Fibroblast of the aortic adventitia (primary cell): ENCODE measurements at places on chromosomes 6 and 20.

DNA sequence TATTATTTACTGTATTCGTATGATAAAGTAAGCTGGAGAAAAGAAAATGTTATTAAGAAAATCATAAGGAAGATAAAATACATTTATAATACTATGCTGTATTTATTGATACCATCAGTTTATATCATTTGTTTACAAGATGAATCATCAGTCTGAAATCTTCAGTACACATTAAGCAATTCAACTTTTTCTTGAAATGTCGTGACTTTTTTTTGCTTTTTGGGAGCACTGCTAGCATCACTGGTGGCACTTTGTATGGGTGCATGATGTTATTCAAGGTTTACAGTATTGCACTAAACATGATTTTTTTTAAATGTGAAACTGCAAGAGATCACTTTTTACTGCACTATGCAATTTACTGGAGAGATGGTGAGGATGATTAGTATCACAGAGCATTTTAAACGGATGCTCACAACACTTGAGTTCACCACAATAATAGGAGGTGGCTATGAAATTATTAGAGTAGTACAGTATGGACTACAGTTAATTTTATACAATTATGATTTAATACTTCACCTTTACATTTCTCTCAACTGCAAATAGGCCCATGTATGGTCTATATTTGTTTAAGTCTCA is 85.9 kb downstream of the SNAP25 start:
- DNase-seq: no peak

DNA sequence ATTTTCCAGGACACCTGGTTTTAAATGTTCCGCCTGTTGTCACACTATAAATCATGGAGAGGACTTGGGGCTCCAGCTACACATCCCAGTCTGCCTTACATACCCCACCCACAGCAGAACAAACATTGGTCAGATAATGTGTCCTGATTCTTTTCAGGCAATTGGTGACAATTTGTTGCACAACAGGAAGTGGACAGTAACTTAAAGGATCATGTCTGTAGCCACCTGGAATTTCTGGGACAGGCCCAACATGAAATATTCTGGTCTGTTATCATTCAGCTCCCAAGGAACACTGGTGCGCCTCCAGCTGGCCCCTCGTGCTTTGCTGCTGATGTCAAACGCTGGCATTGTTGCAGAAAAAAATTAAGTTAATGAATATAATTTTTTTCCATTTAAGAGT is 117.2 kb downstream of the SOBP start:
- DNase-seq: peak; percentile 39

DNA sequence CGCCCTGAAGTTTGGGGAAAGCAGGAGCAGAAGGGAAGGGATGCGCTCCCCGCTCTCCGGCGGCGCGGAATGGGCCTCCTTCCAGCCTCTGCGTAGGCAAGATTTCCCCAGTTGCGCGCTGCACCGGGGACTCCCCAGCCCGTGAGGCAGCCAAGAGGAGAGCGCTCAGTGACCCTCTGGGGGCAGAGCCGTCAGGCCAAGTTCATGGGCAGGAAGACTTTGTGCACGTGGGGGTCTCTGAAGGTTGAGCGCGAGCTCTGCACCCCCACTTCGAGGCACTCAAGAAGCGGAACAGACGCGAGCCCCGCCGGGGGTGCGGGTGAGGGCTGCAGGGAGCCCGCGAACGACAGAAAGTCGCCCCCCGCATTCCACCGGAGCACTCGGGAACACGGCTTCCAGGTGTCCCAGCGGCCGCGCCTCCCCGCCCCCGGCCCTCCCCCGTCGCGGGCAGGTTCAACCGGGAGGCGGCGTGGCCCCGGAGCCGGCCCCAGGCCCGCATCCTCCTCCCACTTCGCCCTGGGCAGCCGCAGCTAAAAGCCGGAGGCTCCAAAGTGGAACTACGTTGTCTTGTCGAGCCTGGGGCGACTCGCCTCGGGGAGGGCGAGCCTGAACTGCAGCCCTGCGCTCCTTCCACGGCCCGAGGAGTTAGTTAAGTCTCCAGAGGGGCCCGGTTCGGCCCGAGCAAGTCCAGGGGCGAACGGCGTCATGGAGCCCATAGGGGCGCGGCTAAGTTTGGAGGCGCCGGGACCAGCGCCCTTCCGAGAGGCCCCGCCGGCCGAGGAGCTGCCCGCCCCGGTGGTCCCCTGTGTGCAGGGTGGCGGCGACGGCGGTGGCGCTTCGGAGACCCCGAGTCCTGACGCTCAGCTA is at the start of gene PPP1R3G:
PPP1R3G (plus strand) TSS at position 561 of the 867 bp plus-strand sequence; CDS start at position 706, 145 bp downstream.
- peak; percentile 57 for DNase-seq

DNA sequence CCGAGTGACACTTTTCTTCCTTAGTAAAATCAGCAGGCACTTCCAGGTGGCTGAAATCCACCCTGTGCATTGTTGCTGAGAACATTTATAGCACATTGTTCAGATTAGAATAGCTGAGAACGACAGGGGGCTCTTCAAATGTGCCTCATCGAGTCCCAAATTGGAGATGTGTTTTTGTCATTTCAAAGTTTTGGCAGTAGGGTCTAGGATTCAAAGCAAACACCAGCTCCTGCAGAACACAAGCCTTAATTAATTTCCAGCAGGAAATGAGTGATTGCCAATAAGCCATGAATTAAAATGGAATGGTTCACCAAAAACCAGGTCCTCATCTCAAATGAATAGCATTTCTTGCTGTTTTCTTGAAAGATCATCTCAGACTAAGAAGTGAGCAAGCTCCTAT is 171.6 kb downstream of the PLCB1 start:
- DNase-seq: no peak

- no peak for DNase-seq
These were observed 46.3 kb downstream of the MCM8 start for GRCh38 chr20:5996765-5997164.

- DNase-seq: no peak
These were observed 3.2 kb downstream of the GNAS-AS1 start for GRCh38 chr20:58847463-58847862.

GRCh38 chr20:35368666-35369423 is 42.9 kb downstream of the UQCC1 start:
- DNase-seq: no peak

- no peak for DNase-seq
These were observed 8.2 kb upstream of the MDFI start for GRCh38 chr6:41630069-41630468.

- no peak for DNase-seq
These were observed 74.4 kb downstream of the SASH1 start for GRCh38 chr6:148417045-148417444.

DNA sequence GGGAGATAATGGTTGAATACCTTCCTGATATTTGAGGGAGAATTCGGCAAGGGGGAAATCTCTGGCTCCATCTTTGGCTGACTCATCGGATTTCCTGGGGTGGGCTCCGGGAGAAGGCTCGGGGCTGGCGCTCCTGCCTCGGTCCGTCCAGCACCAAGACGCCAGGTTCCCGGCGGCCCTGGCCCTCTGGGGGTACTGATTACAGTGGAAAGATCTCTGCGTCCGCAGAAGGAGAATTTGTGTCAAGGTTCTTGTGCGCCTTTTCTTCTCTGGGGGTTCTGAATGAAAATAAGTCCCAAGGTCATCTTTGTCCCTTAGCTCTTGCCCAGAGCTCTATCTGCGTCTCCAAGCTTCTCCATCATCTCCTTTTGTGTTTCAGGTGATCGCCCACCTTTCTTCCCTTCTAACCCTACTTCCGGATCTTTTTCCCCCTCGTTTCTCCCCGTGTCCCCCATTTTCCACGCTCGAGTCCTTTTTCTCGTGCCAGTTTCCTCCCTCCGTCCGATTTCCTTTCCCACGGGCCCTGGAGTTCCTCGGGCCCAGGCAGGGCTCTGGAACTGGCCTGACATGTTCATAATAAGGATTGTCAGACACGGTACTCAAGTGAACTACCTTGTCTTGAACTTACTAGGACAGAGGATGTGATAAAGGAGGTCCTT is 11.6 kb downstream of the NRN1 start:
- no peak for DNase-seq

DNA sequence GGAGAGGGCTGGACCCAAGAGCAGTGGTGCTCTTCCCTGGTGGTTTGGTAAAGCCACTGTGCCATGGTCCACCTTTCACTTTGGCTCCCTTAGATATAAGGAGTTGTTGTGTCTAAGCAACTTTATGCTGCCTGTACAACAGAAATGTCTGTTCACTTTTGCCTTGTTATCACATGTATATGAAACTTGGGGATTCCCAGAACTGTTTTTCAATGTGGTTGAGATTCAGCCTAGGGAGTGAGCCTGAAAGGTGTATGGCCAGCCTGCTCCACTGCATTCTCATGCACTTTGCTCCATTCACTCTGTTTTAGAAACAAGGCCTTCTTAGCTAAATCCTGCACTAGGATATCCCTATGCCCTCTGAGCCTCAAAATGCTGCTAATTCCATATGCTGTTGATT is 234.5 kb upstream of the THEMIS start:
- no peak for DNase-seq

- DNase-seq: peak; percentile 53
These were observed 73.9 kb downstream of the DHX35 start for GRCh38 chr20:39036011-39036410.

- DNase-seq: no peak
These were observed 182.2 kb downstream of the PTPRT start for GRCh38 chr20:43007525-43007924.

GRCh38 chr6:22956029-22956681 is 386.8 kb downstream of the HDGFL1 start:
- DNase-seq: no peak

DNA sequence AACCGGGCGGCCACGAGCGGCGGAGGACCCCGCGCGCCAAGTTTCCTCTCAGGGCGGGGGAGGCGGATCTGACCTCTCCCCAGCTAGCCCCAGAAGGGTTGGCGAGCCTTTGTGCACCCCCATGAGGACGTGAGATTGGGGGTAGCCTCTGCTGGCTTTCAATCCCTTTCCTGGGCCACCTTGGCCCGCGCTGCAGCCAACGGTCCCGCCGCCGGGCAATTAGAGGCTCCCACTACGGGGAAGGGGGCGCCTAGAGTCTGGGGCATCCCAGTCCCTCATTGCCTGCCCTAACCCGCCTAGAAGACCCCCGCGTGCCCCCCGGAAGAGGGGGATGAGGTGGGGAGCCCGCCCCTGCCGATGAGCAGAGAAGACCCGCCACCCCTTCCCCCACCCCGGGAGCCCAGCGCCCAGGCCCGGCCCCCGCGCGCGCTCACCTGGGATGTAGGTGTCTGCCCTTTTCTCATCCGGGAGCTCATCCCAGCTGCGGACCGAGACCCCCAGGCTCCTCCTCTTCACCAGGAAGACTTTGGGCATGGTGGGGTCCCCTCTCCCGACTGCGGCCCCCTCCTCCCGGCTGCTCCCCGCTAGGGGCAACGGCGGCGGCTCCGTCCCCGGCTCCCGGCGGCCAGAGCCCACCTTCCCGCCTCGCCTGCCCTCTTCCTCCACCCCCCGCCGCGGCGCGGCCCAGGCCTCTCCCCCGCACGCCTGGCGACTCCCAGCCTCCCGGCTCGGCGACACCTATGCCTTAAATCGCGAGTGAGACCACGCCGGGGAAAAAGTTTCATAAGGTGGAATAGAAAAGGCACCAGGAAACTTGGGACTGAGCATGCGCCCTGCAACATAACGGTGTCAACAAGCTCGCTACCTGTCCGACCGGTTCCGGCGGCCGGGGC is at the start of gene OVOL2:
OVOL2 (minus strand) TSS at position 816 of the 893 bp plus-strand sequence; CDS start at position 534, 282 bp downstream.
- no peak for DNase-seq

DNA sequence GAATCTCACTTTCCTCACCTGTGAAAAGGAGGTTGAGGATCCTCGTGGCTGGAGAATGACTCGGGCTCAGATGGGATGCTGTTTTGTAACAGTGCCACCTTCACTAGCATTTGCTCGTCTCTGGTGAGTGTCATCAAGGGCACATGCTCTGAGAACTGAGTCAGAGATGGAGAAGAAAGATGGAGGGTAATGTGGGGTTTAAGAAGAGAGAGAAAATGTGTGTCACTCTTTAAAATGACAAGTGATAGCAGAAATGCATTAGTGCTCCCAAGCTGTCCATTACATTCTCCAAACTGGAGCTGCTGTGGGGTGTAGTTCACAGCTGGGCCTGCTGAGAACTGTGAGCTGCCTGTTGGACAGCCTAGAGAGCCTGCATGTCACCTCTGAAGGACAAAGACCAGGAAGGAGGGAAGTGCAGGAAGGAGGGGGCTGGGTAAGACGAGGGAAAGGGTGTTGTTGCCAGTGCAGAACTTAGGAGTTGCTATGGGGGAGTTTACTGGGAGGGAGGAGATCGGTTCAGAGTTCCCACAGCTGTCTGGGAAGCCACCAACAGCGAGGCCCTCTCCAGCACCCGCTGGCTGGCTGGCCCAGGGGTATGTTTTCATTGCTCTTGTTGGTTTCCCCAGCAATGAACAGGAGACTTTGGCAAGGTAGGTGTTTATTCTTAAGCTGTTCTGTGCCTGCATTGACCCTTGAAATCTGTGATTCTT is 19.8 kb downstream of the GMPR start:
- no peak for DNase-seq

GRCh38 chr20:24859539-24859938 is 89.5 kb upstream of the CST7 start:
- DNase-seq: no peak

DNA sequence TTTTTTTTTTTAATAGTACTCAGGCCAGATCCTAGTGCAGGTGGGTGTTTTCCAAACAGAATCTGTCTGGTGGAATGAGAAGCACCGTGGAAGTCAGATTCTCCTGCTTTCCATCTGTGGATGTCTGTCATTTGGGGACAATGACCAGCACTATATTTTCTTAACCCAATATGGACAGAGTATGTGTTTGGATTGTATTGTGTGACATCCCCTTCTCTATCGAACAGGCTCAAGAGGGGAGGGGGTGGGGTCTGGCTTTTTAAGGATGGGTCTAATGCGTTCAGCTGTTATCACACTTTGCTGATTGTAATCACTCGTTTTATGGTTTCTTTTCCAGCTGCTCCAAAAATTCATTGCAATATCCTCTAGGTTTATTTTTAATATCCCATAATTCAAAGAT is 197.5 kb upstream of the CEP162 start:
- no peak for DNase-seq

DNA sequence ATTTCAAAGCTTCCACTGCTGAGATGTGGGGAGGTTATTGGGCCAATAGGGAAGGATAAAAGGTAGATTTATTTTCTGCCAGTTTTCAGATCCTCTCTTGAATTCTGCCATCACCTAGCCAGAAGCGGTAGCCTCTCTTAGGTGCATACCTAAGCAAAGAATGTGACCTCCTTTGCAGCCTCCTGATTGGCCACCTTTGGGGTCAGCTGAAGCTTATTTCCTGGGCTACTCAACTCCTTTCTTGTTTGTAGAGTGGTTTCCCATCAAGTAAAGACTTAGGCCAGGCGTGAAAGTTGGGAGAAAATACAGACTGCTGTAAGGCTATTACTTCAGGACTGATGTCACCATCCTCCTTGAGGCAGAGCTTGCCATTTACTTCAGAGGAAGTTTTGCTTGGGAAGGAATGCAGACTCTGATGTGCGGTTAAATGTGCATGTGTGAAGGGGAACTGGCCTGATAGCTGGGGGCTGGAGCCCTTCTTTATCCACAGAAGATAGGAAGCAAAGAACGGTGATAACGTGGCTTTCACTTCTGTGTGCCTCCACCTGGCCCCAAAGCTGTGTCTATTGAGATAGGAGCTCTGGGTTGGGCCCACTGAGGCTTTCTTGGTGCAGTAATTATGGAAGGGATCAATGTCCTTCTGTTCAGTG is 70.1 kb downstream of the TRMT11 start:
- no peak for DNase-seq

- DNase-seq: no peak
These were observed 42.9 kb downstream of the PHACTR3 start for GRCh38 chr20:59647271-59647670.
